ENCODE measurements at places on chromosomes 11 and 22.

DNA sequence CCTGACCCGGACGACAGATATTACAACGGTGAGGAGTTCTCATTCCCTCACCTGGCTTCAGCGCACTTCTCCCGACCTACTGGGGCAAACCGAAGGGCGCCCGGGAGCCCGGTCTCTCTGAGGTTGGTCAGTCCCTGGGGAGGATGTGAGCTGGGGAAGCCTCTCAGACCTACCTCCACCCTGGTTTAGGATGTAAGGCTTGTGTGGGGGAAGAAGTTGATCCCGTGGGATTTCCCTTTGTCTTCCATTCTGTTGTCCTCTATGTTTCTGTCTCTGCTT is 12.3 kb downstream of the ROBO3 start:
- DNase-seq: no peak

DNA sequence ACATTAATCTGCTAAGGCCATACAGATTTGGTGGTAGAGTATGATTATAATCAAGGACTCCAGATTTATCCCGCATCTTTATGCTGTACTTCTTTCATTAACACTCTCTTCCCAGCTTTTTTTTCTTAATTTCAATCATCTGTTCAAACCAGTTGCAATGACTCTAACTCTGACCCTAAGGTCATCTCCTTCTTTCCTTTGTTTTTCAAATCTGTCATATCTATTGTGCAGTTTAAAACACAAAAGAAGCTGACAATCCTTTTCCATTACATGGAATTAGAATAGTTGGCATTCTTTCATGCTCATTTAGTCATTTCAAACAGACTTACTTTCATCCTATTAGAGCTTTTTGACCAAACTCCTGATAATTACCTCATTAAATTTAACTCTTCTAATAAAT is 53.6 kb upstream of the GRM5 start:
- DNase-seq: no peak

DNA sequence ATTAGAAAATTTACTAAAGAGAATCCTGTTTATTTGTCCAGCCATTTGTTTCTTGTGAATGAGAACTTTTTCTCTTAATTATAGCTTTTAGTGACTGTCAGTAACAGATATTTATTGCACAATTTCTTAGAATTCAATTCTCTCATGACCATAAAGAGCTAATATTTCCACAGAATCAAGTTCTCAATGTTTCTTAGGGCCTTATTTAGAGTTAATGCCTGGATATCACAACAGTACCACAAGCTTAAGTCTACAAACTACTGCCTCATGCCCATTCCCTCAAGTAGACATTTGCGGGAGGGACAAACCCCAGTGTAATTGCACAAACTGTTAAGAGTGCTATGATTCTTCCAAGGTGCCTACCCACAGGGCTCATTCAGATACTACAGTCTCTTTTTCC is 199.7 kb upstream of the POU2AF2 start:
- no peak for DNase-seq

DNA sequence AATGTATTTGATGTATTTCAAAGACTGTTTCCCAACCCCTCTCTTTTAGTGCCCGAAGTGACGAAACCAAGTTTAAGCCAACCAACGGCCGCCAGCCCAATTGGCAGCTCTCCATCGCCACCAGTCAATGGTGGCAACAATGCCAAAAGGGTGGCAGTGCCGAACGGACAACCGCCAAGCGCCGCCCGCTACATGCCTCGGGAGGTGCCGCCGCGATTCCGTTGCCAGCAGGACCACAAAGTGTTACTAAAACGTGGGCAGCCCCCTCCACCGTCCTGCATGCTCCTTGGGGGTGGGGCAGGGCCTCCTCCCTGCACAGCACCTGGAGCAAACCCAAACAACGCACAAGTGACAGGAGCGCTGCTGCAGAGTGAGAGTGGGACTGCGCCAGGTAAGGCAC is 84.1 kb downstream of the TNRC6B start:
- DNase-seq: no peak

DNA sequence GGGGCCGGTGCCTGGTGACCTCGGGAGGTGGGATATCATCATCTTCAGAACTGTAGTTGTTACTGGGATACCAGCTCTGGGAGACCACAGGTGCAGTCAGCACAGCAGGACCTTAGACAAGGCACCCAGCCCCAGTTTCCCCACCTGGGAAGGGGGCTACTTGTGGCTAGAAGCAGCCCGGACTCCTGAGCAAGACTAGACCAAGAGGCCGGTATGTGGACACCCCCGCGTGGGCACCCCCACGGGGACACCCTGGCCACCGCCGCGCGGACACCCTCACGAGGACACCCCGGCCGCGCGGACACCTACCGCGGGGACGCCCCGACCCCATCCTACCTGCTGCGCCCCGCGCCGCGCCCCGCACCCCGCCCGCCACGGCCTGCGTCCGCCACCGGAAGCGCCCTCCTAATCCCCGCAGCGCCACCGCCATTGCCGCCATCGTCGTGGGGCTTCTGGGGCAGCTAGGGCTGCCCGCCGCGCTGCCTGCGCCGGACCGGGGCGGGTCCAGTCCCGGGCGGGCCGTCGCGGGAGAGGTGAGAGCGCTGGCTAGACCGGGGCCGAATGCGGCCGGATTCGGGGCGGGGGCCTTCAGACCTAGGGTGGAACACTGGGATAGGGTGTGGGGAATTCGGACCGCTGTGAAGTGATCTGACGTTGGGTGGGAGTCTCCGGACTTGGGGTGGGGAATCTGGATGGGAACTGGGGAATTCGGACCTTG is at the start of the genes COMT and TXNRD2:
TSS of gene COMT (plus strand) at position 408 of the 718 bp plus-strand sequence. CDS start 20,755 bp downstream, outside the sequence.
TSS of gene TXNRD2 (minus strand) at position 454 of the 718 bp plus-strand sequence. CDS start at position 439, 15 bp downstream.
- no peak for DNase-seq

GRCh38 chr22:22446517-22446916 is 62.0 kb downstream of the ZNF280B start:
- DNase-seq: no peak

- no peak for DNase-seq
Observed at GRCh38 chr11:35746356-35747153, 84.0 kb downstream of the TRIM44 start.

DNA sequence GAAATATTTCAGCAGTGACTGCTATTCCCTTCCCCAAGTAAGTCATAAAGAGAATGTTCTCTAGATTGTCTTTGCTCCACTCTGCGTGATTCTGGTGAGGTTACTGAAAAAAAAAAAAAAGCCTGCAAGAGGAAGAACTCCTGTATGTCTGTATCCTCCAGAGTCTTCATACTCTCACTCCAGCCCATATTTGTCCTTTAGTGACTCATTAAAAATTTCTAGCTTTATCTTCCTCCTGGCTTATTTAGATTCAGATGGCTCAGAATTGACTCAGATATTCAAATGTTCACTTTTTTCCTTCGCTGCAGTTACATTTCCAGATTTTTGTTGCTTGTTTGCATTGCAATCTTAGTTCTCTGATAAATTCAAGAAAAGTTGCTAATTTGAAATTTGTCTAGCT is 76.3 kb upstream of the CNTN5 start:
- no peak for DNase-seq

DNA sequence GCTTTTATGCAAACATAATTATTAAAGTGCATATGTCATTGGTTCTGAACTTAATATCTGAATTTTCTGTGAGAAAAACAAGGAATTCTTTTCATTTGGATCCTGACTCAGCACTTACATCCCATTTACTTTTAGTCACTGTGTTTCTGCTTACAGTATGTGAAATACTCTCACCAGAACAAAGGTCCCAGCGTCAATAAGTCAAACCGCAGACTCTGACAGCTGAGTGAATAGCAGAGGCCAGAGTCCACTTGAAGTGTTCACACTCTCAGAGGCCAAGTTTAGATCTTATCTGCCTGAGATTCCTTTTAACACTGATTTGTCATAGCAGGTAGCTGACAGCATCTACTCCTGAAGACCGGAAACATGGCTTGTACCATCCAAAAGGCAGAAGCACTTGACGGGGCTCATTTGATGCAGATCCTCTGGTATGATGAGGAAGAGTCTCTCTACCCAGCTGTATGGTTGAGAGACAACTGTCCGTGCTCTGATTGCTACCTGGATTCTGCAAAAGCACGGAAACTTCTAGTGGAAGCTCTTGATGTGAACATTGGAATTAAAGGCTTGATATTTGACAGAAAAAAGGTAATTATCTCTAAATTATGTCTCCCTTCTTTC is 14.6 kb downstream of the BBOX1 start:
- peak; percentile 31 for DNase-seq

GRCh38 chr22:42286205-42286604 is 15.8 kb upstream of the TCF20 start:
- no peak for DNase-seq

DNA sequence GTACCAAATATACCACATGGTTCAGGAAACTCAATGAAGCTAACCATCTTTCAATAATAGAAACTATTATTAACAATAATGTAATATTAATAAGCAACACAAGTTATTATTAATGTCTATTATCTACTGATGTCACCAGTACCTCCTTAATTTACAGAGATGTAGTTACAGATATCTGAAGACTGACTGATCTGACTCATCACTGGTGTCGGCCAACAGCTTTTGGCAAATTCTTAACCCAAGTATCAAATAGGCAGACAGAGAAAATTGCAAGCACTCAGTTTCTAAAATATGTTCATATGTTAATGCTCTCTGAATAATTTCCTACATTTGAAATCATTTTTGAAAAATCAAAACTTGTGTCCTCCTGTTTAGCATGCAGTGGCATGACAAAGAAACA is 100.4 kb upstream of the DDI1 start:
- no peak for DNase-seq

DNA sequence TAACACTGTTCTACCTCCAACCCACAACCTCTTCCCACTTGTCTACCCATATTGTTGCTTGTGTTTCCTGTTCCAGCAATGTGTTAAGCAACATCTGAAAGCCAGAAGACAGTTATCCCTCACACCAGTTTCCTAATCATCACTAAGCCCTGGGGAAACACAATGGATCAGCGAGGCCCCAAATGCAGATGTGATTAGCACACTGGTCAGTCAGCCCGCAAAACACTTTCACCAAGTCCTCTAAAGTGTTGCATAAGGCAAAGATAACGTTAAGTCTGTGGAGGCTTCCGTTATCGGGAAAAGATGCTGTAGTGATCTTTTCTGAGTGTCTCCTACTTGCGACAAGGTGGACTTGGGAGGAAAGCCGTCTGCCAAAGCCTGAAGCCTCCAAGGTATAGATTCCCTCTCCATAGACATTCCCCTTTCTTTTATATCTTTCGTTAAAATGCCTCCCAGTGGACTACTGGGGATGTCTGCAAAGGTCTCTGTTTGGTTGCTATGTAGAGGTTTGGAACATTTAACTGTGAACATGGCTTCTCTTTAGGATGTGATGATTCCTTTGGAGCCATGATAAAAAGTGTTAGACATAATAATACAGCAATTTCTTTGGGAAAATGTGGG is at the start of gene MS4A3:
TSS of gene MS4A3 (plus strand) at position 317 of the 621 bp plus-strand sequence. CDS start 4,496 bp downstream, outside the sequence.
- DNase-seq: no peak

- no peak for DNase-seq
Observed at GRCh38 chr22:46287873-46288751, 8.6 kb upstream of the GTSE1 start.

DNA sequence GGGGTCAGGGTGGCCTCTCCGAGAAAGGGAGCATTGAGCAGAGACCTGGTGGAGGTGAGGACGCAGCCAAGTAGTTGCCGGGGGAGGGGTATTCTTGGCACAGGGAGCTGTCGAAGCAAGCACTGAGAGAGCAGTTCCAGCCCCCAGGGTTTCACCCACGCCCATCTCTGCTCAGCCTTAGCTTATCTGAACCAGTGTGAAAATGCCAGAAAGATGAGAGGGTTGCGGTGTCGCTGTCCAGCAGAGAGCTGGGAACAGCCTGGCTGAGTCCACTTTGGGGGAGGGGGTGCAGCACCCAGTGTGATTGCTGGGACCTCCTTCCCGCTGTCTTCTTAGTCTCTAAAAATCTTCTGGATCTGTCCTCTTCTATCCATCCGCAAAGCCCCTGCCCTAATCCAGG is 123.3 kb upstream of the TBCEL start:
- DNase-seq: no peak

GRCh38 chr11:109424901-109425300 is 2.9 kb downstream of the C11orf87 start:
- no peak for DNase-seq

GRCh38 chr11:123419731-123420452 is 10.2 kb upstream of the GRAMD1B start:
- no peak for DNase-seq

- DNase-seq: no peak
Observed at GRCh38 chr11:102592634-102593581, 32.2 kb downstream of the MMP20 start.
